ENCODE measurements at places on chromosomes 16 and 17.

- DNase-seq = no peak
These were observed 152.6 kb downstream of the MAP2K6 start for GRCh38 chr17:69567130-69567529.

DNA sequence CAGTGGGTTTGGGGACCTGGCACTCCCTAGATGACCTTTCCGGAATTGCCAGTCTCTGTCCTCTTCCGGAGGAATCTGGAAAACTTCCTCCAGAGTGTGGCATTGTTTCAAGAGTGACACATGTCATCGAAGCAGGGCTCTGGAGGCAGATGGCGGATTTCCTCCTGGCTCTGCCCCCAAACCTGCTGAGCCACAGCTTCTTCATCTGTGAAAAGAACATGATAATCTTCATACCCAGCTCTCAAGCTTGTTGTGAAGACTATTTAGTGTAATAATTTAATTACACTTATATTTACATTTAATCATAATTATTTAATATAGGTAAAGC, 19.7 kb upstream of the TEX2 start:
- peak; percentile 26 for DNase-seq

- no peak for DNase-seq
These were observed 24.1 kb upstream of the CDH5 start for GRCh38 chr16:66342294-66342900.

GRCh38 chr16:86725401-86725800, 147.1 kb downstream of the FOXL1 start:
- no peak for DNase-seq

GRCh38 chr16:75928295-75928694, 202.0 kb upstream of the CPHXL start:
- DNase-seq = no peak

All from common myeloid progenitor, CD34-positive (primary cell).